Naive B cell (primary cell): ENCODE measurements at places on chromosomes 4 and X.

- no peak overlapping the region for H3K4me3 ChIP-seq
- no peaks in the 10 kb centered on the region for H3K4me1 ChIP-seq
- no peaks in the 10 kb centered on the region for H3K27me3 ChIP-seq
- H3K27ac ChIP-seq, result no peak overlapping the region
- no peak for DNase-seq
- H3K36me3 ChIP-seq, result no peaks in the 10 kb centered on the region
These were observed 184.8 kb downstream of the UNC5C start for GRCh38 chr4:95363966-95364365.

DNA sequence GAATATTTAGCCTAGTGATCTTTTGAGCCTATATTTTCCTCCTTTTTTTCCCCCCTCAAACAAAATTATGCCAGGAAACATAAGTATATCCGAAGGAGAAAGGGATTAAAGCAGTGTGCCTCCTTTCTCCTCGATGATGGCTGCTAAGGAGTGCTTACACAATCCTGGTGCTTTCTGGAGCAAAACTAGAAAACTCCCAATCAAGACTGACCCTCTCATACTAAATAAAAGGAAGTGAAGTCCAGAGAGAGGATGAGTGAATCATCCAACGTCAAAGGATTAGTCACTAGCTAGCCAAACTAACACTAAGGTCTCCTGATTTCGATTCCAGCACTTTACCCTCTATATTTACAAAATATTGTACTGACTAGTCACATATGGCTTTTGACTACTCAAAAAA is 146.8 kb downstream of the PPP3CA start:
- peaks cover 56% of the 10 kb centered on the region for H3K4me1 ChIP-seq
- H3K4me3 ChIP-seq, result no peak overlapping the region

GRCh38 chr4:69951602-69952001 is 13.9 kb downstream of the CSN2 start:
- H3K4me3 ChIP-seq, result no peak overlapping the region
- H3K36me3 ChIP-seq, result no peaks in the 10 kb centered on the region
- DNase-seq, result no peak
- no peaks in the 10 kb centered on the region for H3K4me1 ChIP-seq
- H3K27ac ChIP-seq, result no peak overlapping the region

DNA sequence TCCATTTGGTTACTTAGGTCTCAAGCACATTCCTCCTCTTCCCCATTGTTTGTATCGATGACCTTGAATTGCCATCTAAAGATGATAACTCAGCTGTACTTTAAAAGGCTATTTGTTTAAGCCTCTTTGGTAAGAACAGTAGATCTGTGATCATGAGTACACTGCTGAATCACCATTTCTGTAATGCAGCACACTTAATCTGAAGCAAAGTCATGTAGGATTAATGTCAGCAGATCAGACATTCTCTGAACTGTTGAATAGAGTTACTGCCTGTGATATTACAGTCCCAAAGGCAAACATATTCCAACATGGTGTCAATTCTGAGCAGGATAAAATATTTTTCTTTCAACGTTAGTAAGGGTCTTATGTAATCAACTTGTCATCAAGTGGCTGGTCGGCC is 631.6 kb downstream of the TECRL start:
- H3K4me3 ChIP-seq, result no peak overlapping the region
- no peak overlapping the region for H3K27ac ChIP-seq
- no peaks in the 10 kb centered on the region for H3K4me1 ChIP-seq
- no peaks in the 10 kb centered on the region for H3K36me3 ChIP-seq
- no peak for DNase-seq

DNA sequence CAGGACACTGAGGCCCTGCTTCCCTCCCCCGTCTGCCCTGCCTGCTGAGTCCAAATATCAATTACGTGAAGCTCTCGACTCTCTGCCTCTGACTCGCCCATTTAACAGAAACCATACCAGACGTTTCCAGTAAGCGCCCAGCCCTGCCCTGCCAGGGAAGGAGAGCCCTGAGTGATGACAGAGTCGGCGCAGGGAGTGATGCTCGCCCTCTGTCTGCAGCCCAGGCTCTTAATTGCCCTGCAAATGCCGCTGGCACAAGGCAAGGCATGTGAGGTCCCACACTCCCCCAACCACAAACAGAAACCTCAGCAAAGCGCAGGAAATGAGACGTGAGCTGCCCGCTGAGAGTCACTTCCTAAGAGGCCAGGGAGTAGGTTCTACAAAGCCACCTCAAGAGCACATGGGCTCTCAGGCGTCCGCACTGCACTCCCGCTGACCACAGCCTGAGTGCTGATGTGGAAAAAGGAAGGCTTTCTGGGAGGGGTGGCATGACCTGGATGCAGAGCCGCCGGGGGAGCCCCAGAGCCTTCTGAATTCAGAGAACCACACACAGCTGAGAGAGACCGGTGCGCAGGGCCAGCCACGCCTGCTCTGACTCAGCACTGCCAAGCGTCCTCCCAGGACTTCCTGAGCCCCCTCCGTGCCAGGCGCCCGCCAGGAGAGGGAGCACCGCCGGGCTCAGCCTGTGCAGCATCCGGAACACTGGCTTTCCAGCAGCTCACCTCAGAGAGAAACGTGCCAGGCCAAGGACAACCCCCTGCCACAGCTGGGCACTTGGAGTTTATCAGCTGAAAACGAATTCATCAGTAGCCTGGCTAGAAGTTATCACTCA is 5.3 kb downstream of the ZFYVE28 start:
- peaks cover 69% of the 10 kb centered on the region for H3K27me3 ChIP-seq
- peaks cover 19% of the 10 kb centered on the region for H3K4me1 ChIP-seq
- no peak overlapping the region for H3K27ac ChIP-seq
- no peaks in the 10 kb centered on the region for H3K36me3 ChIP-seq

GRCh38 chr4:92952426-92952825 is 648.7 kb downstream of the GRID2 start:
- no peak overlapping the region for H3K4me3 ChIP-seq
- H3K27ac ChIP-seq, result no peak overlapping the region
- H3K4me1 ChIP-seq, result no peaks in the 10 kb centered on the region
- no peaks in the 10 kb centered on the region for H3K36me3 ChIP-seq
- H3K27me3 ChIP-seq, result no peaks in the 10 kb centered on the region
- no peak for DNase-seq

GRCh38 chr4:108794136-108794535 is 31.3 kb upstream of the ETNPPL start:
- no peak overlapping the region for H3K4me3 ChIP-seq
- no peaks in the 10 kb centered on the region for H3K36me3 ChIP-seq
- no peak for DNase-seq
- no peak overlapping the region for H3K27ac ChIP-seq
- no peaks in the 10 kb centered on the region for H3K27me3 ChIP-seq

DNA sequence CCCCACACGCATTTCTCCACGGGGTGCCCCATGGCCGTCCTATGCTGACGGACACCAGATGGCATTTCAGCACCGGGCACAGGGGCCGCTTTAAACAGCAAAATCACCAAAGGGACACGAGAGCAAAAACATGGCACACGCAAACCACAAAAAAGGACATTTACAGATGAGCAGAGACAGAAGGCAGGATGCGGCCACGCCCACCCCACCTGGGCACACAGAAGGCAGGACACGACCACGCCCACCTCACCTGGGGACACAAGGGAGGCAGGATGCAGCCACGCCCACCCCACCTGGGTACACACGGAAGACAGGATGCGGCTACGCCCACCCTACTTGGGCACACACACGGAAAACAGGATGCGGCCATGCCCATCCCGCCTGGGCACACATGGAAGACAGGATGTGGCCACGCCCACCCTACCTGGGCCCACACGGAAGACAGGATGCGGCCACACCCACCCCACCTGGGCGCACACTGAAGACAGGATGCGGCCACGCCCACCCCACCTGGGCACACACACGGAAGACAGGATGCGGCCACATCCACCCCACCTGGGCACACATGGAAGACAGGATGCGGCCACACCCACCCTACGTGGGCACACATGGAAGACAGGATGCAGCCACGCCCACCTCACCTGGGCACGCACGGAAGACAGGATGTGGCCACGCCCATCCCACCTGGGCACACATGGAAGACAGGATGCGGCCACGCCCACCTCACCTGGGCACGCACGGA is 69.1 kb downstream of the FAM53A start:
- H3K36me3 ChIP-seq, result peaks cover 10% of the 10 kb centered on the region
- no peak overlapping the region for H3K4me3 ChIP-seq
- H3K27me3 ChIP-seq, result no peaks in the 10 kb centered on the region
- H3K27ac ChIP-seq, result peak overlapping the region; percentile 87
- H3K4me1 ChIP-seq, result peaks cover 11% of the 10 kb centered on the region

GRCh38 chr4:8760561-8760960 is 111.1 kb downstream of the HMX1 start:
- H3K4me3 ChIP-seq, result no peak overlapping the region
- H3K27ac ChIP-seq, result no peak overlapping the region
- no peaks in the 10 kb centered on the region for H3K4me1 ChIP-seq
- H3K36me3 ChIP-seq, result no peaks in the 10 kb centered on the region
- DNase-seq, result no peak

- peaks cover 32% of the 10 kb centered on the region for H3K27me3 ChIP-seq
- no peak overlapping the region for H3K27ac ChIP-seq
- no peak for DNase-seq
- H3K4me1 ChIP-seq, result no peaks in the 10 kb centered on the region
- H3K36me3 ChIP-seq, result no peaks in the 10 kb centered on the region
- no peak overlapping the region for H3K4me3 ChIP-seq
These were observed 66.6 kb upstream of the HELT start for GRCh38 chr4:184951668-184952160.

- H3K36me3 ChIP-seq, result peaks cover 10% of the 10 kb centered on the region
- DNase-seq, result no peak
- peaks cover 9% of the 10 kb centered on the region for H3K27me3 ChIP-seq
These were observed 75.0 kb downstream of the AFAP1 start for GRCh38 chr4:7864685-7865084.

DNA sequence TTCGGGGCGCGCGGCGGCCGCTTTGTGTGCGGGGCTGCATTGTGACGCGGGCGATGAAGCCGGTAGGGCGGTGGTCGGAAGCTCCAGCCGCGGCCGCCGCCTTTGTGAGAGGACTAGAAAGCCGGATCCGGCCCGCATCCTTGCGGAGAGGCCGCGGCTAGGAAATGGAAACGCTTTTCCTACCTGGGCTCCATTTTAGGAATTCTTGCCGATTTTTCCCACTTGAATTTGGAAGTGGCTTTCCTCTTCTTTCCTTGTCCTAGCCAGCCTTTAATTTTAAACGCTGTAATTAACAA is 708 bp downstream of the TMSB4X start:
- peaks cover 43% of the 10 kb centered on the region for H3K4me1 ChIP-seq
- peak overlapping the region; percentile 99 for H3K4me3 ChIP-seq
- peak overlapping the region; percentile 97 for H3K27ac ChIP-seq
- peaks cover 9% of the 10 kb centered on the region for H3K36me3 ChIP-seq

- no peak overlapping the region for H3K27ac ChIP-seq
- H3K4me3 ChIP-seq, result no peak overlapping the region
- H3K27me3 ChIP-seq, result peaks cover 4% of the 10 kb centered on the region
- H3K4me1 ChIP-seq, result peaks cover 18% of the 10 kb centered on the region
These were observed 56.8 kb upstream of the FAM9B start for GRCh38 chrX:9090766-9091165.

- H3K27me3 ChIP-seq, result no peaks in the 10 kb centered on the region
- no peak overlapping the region for H3K4me3 ChIP-seq
- no peak for DNase-seq
- H3K27ac ChIP-seq, result no peak overlapping the region
These were observed 7.6 kb upstream of the AMELX start for GRCh38 chrX:11285651-11286050.

DNA sequence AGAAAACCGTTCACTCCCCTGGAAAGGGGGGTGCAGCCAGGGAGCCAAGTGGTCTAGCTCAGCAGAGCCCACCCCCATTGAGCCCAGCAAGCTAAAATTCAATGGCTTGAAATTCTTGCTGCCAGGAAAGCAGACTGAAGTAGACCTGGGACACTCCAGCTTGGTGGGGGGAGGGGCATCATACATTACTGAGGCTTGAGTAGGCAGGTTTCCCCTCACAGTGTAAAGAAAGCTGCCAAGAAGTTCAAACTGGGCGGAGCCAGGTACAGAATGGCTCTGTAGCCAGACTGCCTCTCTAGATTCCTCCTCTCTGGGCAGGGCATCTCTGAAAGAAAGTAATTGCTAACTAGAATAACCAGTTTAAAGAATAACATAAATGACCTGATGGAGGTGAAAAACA is 372.3 kb upstream of the F9 start:
- H3K36me3 ChIP-seq, result no peaks in the 10 kb centered on the region
- H3K4me3 ChIP-seq, result no peak overlapping the region
- H3K27ac ChIP-seq, result no peak overlapping the region

GRCh38 chr4:168304744-168305459 is 13.7 kb downstream of the DDX60 start:
- H3K27ac ChIP-seq, result no peak overlapping the region
- no peaks in the 10 kb centered on the region for H3K4me1 ChIP-seq
- no peaks in the 10 kb centered on the region for H3K27me3 ChIP-seq
- peaks cover 40% of the 10 kb centered on the region for H3K36me3 ChIP-seq

DNA sequence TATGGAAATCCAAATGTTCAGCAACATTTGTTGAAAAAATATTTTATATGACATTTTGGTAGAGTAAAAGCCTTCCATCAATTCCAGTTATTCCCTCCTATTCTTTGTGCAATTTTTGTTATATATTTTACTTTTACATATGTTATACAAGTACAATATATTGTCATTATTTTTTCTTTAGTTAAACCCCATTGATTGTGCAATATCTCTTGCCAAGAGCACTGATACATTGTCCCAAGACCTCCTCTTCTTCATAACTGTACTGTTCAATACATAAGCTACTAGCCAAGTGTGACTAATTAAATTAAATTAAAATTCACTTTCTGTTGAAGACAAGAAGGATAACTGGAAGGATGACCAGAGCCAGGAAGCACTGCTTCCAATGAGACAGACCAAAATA is 527.5 kb downstream of the TMA16 start:
- no peak for DNase-seq
- no peaks in the 10 kb centered on the region for H3K36me3 ChIP-seq
- H3K27me3 ChIP-seq, result peaks cover 4% of the 10 kb centered on the region

GRCh38 chr4:184510401-184510800 is 36.1 kb upstream of the IRF2 start:
- peaks cover 55% of the 10 kb centered on the region for H3K4me1 ChIP-seq
- H3K4me3 ChIP-seq, result no peak overlapping the region
- H3K27ac ChIP-seq, result no peak overlapping the region
- H3K36me3 ChIP-seq, result no peaks in the 10 kb centered on the region
- no peaks in the 10 kb centered on the region for H3K27me3 ChIP-seq

GRCh38 chr4:7894098-7894676 is 45.5 kb downstream of the AFAP1 start:
- no peak overlapping the region for H3K27ac ChIP-seq
- no peak overlapping the region for H3K4me3 ChIP-seq

DNA sequence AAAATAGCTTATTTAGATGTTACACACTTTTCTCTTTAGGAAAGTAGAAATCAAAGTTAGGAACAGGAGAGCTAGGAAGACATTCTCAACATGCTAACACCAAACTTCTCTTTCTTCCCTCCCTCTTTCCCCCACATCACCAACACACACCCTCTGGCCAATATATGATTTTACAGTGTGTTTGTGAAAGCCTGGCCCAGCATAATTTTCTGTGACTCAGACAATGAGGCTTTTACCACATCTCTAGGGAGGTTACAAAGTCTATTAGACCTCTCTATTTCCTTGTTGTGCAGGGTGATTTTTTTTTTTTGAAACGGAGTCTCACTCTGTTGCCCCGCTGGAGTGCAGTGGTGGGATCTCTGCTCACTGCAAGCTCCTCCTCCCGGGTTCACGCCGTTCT is 189.9 kb downstream of the AASDH start:
- no peak overlapping the region for H3K4me3 ChIP-seq
- H3K36me3 ChIP-seq, result no peaks in the 10 kb centered on the region
